ENCODE measurements at places on chromosomes 13 and 19. TPM values are rescaled to one million over a fixed set of nuclear protein-coding genes. Genes with fewer than 3 reads are reported as not detected.

RPS16 gene
- total RNA-seq: 3,365 TPM

LGALS7B gene
- total RNA-seq: 2.4 TPM

NCAN gene
- 0.07 TPM for total RNA-seq

- H3K4me3 ChIP-seq: no peak overlapping the region
- no peak for DNase-seq
- peaks cover 14% of the 10 kb centered on the region for H3K4me1 ChIP-seq
- H3K27ac ChIP-seq: peak overlapping the region; percentile 57
Measured at GRCh38 chr19:49793561-49793840, 19.6 kb downstream of the FUZ start.
